Fibroblast of upper back skin (primary cell): ENCODE measurements at places on chromosomes 7 and 10.

- DNase-seq: no peak
Observed at GRCh38 chr10:25498645-25499044, 323.8 kb downstream of the GPR158 start.

- DNase-seq: no peak
Observed at GRCh38 chr10:95404462-95404858, 113.7 kb upstream of the PDLIM1 start.

DNA sequence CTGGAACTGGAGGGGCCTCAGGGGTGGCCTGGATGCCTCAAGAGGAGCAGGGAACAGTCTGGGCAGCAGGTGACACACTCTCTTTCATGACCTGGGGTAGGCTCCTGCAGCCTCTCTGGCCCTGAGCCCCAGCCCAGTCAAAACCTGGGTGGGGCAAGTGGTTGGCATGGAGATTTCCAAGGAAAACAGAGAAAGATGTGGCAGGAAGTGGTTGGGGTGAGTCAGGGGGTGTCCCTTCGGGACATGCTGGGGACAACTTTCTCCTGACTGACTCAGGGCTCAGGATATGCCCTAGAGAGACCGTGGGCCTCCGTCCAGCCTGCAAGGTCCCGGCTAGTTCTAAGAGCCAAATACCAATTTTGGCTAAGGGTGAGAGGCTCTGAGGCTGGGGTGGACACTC is 2.9 kb downstream of the AQP1 start:
- DNase-seq: peak; percentile 55

- no peak for DNase-seq
Observed at GRCh38 chr10:53430127-53430891, 657.7 kb upstream of the MBL2 start.

DNA sequence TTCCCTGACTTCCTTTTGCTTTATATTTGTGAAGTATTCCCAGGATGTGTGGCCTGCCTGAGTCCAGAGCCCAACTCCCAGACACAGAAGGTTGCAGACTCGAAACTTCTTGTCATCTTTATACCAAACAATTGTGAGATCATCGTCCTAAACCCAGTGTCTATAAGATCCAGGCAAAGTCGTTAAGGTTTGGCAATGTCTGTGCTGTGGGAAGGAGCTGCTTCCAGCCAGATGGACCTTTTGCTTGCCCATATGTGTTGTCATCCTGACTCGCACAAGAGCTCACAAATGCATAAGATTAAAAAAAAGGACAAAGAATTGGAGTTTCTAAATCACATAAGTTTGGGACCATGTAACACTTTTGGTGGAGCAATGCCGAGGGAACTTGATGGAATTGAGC is 37.0 kb downstream of the WNT2 start:
- peak; percentile 42 for DNase-seq

DNA sequence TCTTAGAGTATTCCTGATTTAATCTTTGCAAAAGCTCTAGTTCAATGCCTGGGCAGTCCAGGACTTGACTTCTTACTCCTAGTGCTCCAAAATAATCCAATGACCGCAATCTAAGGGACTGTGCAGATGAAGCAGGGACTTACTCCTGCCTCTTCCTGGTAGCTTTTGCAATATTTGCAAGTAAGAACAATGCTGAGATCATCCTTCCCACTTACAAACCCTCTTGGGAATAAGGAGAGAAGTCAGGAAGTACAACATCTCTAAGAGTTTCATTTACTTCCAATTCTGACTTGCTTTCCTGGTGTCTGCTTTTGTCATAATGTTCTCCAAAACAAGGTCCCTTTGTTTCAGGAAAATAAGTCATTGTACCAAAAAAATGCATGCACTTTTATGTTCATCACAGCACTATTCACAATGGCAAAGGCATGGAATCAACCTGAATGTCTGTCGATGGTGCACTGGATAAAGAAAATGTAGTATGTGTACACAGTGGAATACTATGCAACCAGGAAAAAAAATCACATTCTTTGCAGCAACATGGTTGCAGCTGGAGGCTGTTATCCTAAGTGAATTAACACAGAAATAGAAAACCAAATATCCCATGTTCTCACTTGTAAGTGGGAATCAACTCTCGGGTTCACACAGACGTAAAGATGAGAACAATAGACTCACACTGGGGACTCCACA is 7.1 kb upstream of the KCNMA1 start:
- DNase-seq: peak; percentile 30

DNA sequence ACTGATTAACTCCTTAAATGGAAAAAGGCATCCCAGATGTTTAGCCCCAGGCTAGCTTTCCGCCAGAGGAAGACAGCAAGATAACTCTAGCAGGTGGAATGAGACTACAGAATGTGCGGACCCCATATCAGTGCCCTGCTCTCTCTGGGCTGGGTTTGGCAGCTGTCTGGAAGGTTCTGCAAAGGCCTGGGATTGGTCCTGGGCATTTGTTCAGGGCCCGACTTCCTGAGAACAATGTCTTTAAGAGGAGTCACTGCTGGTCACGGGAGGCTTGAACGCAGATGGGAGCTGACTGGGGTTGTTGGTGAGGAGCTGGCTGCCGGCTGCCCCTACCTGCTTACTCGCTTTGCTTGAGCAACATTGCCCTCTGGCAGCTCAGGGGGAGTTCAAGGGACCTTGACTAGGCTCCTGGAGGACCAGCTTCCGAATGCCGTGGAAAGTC is 130.6 kb upstream of the BTBD16 start:
- no peak for DNase-seq

- DNase-seq: peak; percentile 65
Observed at GRCh38 chr10:122181876-122182275, 89.2 kb upstream of the BTBD16 start.

DNA sequence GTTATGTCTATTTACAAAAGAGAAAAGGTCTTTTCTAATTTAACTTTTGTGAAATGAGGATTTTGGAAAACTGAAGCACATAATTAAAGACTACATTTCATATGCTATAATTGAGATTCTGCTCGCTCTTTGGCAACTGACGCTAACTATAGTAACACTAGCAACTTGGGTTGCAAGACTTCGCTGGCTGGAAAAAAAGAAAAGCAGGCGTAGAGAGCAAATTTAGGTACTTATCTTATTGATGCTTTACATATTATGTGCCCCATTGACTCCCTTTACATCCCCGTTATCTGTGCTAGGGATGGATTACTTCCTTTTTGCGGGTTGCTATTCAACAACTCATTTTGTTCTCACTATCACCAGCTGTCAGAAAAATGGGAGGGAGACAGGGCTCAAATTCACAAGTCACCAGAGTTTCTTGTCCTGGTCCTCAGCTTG is 10.5 kb downstream of the SEMA3C start:
- DNase-seq: no peak

- no peak for DNase-seq
Observed at GRCh38 chr7:16543456-16543855, 16.8 kb downstream of the LRRC72 start.

GRCh38 chr7:45656431-45656830 is 82.3 kb downstream of the ADCY1 start:
- no peak for DNase-seq

DNA sequence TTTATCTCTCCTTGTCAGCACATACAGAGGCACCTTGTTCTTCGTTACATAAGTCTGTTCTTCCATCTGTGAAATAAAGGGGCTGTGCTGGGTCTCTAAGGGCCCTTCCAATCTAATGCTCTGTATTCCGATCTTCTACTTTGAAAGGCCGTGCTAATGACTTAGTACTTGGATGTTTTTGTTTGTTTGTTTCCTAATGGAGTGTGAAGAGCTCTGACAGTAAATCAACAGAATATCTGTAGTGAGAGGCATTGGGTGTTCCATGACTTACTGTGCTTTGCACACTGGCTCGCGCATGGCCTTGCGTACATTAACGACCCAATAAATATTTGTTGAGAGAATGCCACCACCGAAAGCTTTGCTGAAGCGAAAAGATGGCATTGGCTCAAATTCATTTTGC is 162.1 kb downstream of the CHN2 start:
- no peak for DNase-seq

DNA sequence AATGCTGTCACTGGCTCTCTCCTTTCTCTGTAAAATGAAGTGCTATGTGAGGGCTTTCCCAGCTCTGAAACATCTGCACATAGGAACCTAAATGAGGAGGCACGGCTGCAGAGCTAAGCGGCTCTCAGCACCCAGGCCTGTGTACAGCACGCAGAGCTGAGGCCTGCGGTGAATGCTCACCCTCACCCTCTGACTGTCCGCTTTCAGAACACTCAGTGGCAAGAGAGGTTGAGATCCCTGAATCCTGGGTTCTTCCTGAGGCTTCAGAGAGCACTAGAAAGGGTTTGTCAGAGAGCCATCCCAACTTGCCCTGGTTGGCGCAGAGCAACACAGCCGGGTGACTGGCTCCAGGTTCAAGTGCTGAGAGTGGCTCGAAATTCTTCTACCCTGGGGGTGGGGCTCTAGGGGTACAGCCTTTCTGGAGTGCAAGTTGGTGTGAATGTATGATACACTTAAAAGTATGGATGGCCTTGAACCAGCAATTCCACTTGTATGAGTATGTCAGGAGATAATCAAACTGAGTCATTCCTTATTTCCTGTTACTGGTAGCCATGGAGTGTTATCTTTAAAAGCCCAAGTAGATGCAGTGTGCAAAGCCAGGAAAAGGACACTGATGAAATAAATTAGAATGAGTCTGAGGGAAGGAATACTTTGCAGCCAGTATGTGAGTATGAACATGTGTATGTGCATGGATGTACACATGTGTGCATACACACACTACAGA is 1.7 kb upstream of the CCDC201 start:
- peak; percentile 82 for DNase-seq

GRCh38 chr10:30803892-30804322 is 174.4 kb upstream of the LYZL2 start:
- peak; percentile 93 for DNase-seq

GRCh38 chr7:138974103-138974502 is 7.1 kb downstream of the KIAA1549 start:
- DNase-seq: no peak

DNA sequence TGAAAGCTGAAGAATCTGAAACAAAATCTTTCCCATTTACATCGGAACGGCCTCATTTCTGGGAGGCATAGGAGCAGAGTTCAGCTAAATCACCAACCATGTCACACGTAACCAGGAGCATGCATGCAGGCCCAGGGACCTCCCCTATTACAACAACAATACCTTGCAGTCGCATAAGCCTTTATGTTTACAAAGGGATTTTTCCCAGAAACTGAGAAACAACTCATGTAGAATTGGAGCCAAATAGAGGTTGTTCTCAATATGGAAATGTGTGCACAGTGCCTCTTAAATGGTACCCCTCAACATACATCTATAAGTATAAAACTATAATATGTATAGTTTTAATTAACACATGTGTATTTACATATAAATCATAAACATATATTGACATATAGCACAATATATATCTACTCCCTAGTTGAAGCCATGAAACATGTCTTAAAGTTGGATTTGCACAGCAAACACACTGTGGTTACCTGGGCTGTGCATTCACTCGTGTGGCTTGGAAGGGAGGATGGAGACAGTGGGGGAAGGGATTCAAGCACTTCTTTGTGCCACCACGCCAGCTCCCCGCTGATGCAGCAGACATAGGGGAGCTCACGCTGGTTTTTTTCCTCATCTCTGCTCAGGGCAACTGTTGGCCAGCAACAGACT is 35.0 kb upstream of the DGKI start:
- no peak for DNase-seq

GRCh38 chr7:22630069-22630468 is 96.9 kb upstream of the IL6 start:
- no peak for DNase-seq

DNA sequence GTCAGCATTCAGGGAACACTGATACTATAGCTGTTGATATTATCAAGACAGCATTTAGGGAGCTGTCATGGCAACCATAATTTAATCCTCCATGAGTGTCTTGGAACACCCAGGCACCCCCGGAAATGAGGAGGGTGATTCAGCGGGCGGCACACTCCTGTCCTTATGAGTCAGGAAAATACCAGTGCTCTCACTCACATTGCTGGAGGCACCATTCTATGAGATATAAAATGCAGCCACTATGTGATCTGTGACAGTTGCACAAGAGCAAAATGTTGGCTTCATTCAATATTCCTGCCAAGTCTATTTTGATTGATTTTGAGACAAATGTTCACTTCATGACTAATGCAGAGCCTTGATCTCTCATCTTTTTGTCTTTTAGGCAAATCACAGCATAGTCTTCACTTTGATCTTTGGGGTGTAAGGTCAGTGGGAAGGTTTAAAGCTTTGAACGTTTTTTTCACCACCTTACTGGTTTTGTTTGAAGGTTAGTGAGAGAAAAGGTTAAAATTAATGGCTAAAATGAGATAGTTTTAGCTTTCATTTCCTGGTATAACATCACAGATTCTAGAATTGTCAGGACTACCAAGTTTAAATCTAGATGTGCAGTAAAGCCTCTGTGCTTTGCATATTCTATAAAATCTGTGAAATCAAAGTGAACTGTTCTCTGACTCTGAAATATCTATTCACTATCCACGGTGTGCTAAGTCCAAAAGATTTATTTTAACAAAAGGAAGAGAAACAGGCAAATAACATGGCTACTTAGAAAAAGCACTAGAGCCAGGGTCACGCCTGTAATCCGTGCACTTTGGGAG is 12.4 kb upstream of the ARHGAP12 start:
- DNase-seq: peak; percentile 95

DNA sequence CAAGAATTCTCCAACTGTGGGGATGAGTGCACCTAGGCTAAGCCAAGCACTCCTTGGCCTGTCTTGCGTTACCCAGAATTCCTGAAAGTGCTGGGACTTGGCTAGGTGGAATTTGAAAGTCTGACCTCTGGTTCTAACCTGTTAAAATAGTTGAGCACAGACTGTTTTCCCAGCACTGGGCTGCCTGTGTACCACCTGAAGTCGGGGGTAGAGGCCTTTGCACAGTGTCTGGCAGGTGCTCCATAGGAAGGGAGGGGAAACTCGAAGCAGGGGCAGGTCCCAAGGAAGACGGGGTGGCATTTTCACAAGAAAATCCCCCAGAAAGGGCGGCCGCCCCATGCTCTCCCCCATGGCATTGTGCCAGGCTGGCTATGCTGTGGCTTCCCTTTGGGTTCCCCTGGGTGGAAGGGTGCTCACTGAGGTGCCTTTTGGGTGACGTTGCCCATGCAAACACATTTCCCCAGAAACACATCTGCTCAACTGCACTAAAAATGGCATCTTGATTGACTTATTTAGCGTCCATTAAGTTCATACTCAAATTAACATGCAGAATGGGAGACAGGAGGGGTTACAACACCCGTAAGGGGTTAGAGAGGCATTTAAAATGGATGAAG is 62.9 kb downstream of the SYPL1 start:
- DNase-seq: no peak

- no peak for DNase-seq
Observed at GRCh38 chr10:72067463-72068125, 20.8 kb downstream of the SPOCK2 start.

GRCh38 chr7:142111499-142111898 is at the start of gene MGAM2:
TSS of gene MGAM2 (plus strand) at chr7:142111718. CDS start at chr7:142116874, 5,156 bp downstream.
- no peak for DNase-seq

- DNase-seq: no peak
Observed at GRCh38 chr7:1122832-1123501, 35.1 kb downstream of the GPER1 start.

GRCh38 chr7:139845443-139845805 is 16.4 kb downstream of the TBXAS1 start:
- no peak for DNase-seq

- DNase-seq: peak; percentile 95
Observed at GRCh38 chr7:100509231-100509630, 25.5 kb downstream of the NYAP1 start.
